ENCODE measurements at places on chromosomes 3 and 15.

DNA sequence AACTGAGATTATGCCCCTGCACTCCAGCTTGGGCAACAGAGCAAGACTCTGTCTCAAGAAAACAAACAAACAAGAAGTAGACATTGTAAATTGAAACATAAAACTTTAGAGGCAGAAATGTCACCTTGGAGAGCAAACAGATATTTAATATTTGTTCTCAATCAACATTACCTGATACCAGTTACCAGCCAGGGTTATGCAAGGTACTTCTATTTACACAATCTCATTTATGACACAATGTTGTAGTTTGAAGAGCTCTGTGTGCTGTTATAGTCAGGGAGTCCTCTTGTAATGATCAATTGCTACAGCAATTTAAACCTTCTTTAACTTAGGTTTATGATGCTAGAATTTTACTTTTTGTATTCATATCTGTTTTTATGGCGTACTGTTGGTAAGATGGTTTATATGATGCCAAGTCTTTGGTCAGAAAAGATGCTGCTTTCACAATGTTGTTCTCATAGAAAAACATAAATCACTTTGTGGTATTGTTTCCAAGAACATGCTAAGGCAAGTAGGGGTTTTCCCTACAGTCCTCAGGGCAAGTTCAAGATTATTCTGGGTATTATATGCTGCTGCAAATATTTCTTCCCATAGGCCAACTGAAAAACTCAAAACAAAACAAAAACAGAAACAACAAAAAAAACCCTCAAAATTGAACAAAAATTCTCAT lies 173.5 kb downstream of the TNIK start:
- DNase-seq: no peak

DNA sequence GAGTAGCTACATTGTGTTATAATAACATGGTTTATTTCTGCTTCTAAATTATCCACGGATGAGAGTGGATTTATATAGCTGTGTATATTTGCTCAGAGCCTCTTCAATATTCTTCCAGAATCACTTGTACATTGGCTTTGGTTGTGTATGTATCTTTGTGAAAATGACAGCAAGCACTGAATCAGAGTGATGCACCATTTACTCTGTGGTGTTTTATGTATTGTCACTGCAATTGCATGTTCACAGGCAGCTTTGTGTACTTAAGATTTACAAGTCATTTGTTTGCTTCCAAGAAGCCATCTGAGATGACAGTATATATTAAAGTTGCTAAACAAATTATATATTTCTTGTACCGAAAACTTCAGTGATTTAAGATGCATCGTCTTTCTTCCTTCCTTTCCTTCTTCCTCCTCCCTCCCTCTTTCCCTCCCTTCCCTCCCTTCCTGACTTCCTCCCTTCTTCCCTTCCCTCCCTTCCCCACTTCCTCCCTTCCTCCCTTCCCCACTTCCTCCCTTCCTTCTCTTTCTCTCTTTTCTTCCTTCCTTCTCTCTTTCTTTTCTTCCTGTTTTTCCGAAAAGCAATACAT lies 362.3 kb upstream of the GOLIM4 start:
- no peak for DNase-seq

- no peak for DNase-seq
Measured at GRCh38 chr3:19270481-19270880, 122.2 kb downstream of the KCNH8 start.

- DNase-seq: no peak
Measured at GRCh38 chr15:77771616-77772015, 138.9 kb upstream of the LINGO1 start.

- no peak for DNase-seq
Measured at GRCh38 chr3:2784627-2785026, 325.5 kb downstream of the IL5RA start.

GRCh38 chr3:188230962-188231361 lies 77.0 kb downstream of the LPP start:
- no peak for DNase-seq
